ENCODE measurements at places on chromosomes 1 and 21.

GRCh38 chr1:109535971-109536491, 3.6 kb upstream of the GPR61 start:
- DNase-seq = peak; percentile 74

DNA sequence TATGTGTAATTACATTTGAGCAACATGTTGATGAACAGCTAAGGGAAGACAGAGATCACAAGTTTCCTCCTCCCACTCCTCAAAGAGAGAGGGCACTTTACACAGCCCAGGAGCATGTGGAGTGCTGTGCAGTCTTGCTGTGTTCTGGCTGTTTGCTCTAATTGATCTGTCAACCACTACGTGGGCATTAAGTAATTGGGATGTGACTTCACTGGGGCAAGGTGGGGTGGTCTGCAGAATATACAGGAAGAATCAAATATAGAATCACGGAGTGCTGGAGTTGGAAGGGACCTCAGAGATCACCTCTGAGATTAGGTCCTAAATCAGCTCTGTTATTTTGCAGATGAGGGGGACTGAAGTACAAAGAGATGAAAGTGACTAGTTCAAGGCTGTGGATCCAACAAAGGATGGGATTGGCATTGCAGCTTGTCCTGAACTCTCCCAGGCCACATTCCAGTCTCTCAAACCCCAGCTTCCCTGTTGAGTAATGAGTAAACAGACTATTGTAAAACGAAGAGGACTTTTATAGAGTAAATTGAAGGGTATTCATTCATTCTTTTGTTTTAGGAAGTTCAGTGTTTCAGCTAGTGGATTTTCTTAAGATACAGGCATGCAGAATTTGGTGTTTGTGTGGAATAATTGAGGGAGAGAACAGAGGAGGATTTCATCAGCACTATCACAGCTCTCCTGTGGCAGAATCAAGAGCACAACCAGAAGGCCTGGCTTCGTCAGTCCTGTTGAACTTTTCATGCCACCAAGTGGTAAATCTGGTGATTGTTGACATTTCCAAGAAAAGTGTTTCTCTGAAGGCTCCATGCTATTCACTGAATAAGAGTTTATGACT, 22.4 kb downstream of the NOS1AP start:
- no peak for DNase-seq

DNA sequence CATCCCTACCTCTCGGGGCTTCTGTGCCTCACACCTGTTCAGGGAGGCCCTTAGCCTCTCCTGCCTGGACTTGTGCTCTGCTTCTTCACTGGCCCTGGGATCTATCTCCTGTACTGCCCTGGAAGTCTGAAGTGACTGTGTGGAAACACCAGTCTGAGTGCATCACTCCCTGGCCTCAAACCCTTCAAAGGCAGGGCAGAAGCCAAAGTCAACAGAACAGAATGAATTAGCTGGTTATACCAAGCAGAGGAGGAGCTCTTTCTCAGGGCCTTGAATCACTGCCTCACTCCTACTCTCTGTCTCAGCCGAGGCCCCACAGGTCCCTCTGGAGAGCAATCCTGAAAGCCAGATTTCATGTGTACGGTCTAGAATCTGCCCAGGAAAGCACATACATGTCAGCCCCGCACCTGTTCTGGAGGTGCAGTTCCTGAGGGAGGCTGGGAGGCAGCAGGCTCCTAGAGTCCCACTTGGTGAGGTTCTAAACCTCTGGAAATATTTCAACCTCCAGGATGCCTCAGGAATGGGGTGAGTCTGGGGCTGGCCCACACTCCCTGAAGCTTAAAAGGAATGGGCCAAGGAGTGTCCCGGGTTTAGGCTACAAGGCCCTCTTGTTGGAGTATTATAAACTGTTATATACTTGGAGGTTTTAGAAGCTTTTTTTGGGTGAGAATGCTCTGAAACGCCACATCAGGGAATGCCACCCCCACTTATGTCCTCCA, 98.3 kb downstream of the ABCA4 start:
- DNase-seq = no peak

GRCh38 chr1:179818260-179818659, 59.3 kb downstream of the TOR1AIP2 start:
- no peak for DNase-seq

- no peak for DNase-seq
Measured at GRCh38 chr1:29800522-29800956, 564.2 kb downstream of the PTPRU start.

GRCh38 chr1:6491081-6491449, 402 bp downstream of the PLEKHG5 start:
- DNase-seq = no peak

GRCh38 chr1:64967381-64967780, 1.0 kb upstream of the JAK1 start:
- DNase-seq = no peak

DNA sequence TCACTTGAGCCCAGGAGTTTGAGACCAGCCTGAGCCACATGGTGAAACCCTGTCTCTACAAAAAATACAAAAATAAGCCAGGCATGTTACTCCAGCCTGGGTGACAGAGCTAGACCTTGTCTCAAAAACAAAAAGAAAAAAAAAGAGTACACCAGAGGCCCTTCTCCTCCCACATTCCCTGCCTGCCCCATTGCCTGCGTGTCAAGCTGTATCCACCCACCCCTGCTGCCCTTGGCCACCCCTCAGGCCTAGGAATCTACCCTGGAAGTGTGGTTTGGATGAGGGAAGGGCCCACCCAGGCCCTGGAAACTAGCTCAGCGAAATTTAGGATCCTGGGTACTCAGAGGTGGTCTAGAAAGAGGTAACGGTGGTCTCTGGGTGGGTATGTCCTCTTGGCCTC, 25.7 kb upstream of the WASF2 start:
- no peak for DNase-seq

GRCh38 chr1:234731569-234732085, 121.6 kb upstream of the IRF2BP2 start:
- DNase-seq = no peak

DNA sequence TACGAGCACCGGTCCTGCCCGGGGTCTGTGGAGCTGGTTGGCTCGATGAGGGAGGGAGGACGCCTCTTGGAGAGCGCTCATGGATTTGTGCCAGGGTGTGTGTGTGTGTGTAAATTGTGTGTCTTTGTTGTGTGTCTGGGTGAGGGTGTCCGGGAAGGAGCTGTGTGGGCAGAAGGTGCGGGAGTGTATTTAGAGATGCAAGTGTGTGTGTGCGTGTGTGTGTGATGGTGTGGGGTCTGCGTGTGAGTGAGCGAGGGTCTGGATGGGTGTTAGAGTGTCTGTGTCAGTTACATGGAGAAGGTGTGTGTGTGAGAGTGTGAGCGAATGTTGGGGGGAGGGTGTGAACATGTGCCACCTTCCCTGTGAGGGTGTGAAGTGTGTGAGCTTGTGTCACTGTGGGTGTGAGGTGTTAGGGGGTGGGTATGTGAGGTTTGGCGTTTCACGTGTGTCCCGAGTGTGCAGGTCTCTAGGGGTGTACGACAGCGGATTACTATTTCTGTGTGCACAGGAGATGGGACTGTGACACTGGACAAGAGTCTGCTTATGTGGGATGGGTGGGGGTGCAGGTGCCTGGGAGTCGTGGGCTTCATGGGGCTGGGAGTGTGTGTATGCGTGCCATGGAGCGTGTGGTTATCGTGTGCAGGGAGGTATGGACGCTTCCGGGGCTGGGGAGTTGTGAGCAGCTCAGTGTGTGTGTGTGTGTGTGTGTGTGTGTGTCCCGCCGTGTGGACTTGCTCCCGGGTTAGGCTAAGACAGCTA, 880 bp downstream of the IGSF21 start:
- no peak for DNase-seq

DNA sequence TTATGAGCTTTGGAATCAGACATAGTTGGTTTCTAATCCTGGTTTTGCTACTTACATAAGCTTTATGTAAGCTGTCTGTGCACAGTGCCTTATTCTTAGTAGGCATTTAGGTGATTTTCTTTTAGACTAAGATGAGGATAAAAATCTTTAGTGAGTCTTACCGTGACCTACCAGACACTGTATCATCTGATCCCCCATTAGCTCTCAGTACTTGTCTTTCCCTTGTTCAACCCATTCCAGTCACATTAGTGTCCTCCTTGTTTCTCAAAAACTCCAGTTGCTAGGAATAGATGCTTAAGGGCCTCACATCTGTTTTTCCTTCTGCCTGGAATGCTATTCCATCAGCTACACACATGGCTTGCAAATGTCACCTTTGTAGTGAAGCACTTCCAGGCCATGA, 18.8 kb downstream of the PPP1R12B start:
- DNase-seq = peak; percentile 25

DNA sequence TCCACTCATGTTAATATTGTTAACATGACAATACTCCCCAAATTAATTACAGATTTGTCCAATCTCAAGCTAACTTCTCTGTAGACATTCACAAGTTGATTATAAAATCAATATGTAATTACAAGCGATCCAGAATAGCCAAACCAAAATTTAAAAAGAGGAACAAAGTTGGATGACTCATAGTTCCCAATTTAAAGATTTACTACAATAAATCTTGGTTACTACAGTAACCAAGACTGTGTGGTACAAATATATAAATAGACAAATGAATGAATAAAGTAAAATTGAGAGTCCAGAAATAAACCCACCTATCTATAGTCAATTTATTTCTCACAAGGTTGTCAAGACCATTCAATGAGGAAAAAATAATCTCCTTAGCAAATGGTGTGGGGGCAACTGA, 7.1 kb upstream of the KRTAP10-4 start:
- DNase-seq = no peak

- DNase-seq = peak; percentile 70
Measured at GRCh38 chr1:115189814-115190539, 100.7 kb upstream of the TSPAN2 start.

DNA sequence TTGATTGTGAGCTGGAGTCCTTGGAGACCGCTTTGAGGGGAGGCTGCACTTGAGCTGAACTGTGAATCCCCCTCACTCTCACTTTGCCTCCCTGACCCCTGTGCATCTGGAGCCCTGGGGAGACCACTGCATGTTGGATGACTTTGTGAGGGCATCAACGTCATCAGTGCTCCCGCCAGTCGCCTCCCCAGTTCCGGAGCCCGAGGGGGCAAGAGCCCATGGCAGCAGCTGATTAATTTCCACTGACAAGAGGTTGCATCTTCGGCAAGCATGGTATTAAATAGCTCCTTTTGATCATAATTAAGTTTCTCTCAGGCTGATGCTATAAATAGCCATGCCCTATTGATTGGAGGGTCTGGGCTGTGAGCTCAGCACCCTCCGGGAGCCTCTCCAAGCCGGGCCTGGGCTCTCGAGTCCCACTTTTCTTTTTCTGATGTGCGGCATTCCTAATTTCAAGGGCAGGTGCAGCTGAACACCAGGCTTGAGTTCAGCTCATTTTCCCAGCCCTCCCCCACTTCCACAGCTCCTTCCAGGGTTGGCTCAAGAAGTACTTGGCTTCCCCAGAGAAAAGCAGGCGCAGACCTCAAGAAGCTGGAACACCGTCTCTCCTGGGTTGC, 33.2 kb downstream of the KCND3 start:
- peak; percentile 39 for DNase-seq

DNA sequence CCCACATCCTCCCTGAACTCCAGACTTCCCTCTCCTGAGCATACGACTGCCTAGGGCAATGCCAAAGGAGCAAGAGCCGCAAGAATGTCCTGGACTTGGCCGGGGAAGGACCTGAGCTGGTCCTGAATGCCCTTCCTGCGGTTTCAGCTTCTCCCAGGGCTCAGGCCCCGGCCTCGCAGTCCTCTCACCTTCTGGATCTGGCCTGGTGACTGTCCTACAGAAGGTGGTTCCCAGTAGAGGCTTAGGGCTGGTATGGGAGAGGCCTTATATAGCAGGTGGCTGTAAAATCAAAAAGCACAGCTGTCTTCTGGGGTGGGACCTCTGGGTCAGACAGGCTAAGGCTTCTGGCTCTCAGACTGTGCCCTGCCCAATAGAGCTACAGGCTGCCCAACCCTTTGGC, at the start of gene LYPD8:
TSS of gene LYPD8 (minus strand) at position 243 of the 400 bp plus-strand sequence. CDS start 4,678 bp downstream, outside the sequence.
- DNase-seq = no peak

DNA sequence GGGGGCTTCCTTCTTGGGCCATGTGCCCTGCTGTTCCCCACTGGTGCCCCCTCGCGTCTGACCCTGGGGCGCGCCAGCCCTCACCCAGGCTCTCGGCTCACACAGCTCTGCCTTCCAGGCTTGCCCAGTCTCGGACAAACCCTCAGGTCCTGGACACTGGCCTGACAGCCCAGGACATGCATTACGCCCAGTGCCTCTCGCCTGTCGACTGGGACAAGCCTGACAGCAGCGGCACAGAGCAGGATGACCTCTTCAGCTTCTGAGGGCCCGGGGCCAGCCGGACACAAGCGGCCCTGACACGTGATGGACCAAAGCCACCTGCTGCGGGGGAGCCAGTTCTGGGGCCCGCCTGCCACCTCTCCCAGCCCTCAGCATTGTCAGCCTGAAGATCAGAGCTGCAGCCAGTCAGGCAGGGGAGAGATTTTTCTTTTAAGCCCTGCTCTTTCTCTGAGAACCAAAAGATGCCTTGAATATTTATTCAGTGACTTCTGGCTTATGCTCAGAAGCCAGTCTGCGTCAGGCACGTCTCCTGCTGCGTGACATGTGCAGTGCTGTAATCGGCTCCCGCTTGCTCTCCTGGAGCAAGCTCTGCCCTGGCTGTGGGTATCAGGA, 23.4 kb downstream of the LDLRAP1 start:
- DNase-seq = peak; percentile 70

- no peak for DNase-seq
Measured at GRCh38 chr1:235429143-235429542, 61.9 kb downstream of the TBCE start.

DNA sequence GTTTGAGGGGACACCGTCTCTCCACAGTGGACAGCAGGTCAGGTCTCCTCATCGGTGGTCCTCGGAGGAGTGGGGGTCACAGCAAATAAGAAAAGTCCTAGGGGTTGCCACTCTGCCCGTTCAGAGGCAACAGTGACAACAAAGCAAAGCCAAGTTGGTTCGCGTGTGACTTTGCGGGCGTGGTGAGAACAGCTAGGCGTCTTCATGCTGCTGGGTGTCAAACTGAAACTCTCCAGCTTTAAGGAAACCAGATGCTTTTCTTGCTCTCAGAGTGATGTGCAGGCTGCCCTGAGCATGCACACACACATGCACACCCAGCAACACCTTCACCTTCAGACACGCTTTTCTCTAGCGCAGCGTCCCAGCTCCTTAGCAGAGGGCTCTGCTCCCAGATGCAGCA, 70.1 kb upstream of the ARHGEF16 start:
- no peak for DNase-seq

GRCh38 chr1:158735848-158736247, 15.3 kb upstream of the OR6K3 start:
- no peak for DNase-seq

DNA sequence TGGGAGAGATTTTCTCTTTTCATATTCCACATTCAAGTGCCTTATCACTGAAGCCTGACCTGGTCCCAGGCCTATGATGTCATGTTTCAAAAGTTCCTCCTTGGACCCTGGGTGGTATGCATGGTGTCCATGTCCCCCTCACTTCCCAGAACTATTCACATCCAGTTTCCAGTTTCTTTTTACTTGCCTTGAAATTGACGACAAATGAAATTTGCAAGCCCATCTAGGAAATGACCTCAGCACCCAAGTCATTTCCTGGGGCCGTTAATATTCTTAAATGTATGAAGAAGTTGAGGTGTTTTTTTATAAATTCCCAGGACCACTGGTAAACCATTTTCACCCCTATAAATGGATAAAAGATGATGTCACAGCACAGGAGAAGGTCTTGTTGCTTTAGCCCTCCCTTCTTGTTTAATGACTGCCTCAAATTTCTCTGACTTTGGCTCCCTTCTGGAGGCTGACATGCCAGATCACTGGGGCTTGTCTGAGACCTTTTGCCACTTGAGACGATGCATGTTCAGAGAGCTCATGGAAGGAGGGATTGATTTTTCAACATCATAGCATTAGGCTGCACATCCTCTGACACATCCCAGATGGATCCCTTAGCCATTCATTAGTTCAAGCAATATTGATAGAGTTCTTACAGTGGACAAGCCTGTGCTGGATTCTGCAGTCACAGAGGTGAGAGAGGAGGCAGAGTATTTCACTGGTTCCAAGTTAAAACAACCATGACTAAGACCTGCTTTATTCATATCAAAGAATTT, 221.3 kb downstream of the PLPP3 start:
- no peak for DNase-seq

Data from putamen (tissue), 1 donor.